ENCODE measurements at places on chromosomes 1 and 21. TPM values are rescaled to one million over a fixed set of nuclear protein-coding genes. Genes with fewer than 3 reads are reported as not detected.

DNA sequence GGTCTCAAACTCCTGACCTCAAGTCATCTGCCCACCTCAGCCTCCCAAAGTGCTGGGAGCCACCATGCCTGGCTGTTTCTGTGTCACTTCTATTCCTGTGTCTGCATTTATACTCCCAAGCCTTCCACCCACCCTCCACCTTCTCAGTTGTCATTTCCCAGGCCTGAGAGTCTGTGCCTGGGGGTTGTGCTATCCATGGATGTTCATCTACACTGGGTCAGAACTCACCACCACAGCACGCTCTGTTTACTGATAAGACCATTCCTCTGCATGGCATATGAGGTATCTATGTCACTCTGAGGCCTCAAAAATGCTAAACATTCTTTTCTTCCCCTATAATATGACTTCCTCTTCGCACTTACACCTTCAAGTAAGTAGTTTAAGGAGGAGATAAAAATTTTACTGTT is 6.1 kb downstream of the NENF start:
- no peak for DNase-seq

The SLC22A15 gene
- 4.6 TPM for total RNA-seq

The LAD1 gene
- total RNA-seq = 0.10 TPM

- DNase-seq = no peak
Measured at GRCh38 chr1:114337417-114337816, 173.6 kb downstream of the TRIM33 start.

DNA sequence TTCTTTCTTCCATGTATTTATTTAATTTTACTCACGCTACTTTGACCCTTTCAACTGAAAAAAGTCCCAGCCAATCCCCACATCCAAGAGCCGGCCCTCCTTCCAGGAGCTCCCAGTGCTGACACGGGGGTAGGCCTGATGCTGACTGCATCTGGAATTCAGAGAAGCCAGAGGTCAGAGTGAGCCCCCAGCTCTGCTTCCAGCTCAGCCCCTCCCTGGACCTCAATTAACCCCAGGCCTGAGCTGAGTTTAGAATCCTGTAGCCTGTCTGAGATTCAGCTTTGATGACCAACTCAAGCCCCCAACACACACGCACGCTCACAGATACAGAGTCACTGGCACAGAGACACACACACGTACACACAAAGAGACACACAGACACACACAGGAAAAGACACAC is 247.9 kb downstream of the NPHP4 start:
- no peak for DNase-seq

All from activated B cell treated with CpG ODN at 0.5 μM for 24 hours (primary cell).